Left forelimb (tissue), 1 donor: ENCODE measurements at places on chromosomes 7 and 10.

DNA sequence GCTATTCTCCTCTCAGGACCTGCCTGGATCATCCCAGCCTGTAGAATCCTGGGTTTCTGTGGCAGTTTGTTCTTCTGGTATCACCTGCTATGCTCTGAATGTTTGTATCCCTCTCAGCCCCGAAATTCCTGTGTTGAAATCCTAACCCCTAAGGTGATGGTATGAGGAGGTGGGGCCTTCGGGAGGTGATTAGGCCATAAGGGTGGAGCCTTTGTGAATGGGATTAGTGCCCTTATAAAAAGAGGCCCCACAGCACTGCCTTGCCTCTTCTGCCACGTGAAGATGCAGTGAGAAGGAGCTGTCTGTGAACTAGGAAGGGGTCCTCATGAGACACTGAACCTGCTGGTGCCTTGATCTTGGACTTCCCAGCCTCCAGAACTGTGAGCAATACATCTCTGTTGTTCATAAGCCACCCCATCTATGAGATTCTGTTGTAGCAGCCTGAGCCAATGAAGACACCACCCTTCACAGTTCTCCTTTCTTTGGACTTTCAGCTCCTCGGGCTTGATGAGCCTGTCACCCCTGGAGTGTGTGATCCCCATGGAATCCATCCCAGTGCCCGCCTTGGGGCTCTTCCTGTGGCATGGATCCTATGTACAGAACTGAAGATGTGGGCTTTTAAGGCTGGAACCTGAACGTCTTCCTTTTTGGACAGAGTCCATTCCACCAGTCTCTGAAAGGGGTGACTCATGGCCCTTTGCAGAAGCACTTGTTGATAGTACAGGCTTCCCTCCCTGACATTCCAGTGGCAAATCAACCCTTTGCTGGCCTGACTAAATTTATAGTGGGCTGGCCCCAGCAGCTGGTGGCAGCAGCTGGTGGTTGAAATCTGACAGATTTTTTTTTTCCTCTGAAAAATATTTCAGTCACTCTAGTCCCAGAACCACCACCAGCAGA is 138.0 kb downstream of the TACC2 start:
- no peak for DNase-seq

- DNase-seq, result no peak
These were observed 22.3 kb upstream of the RHBDD2 start for GRCh38 chr7:75856536-75856935.

- DNase-seq, result no peak
These were observed 54.1 kb downstream of the KIAA1217 start for GRCh38 chr10:24262929-24263590.

DNA sequence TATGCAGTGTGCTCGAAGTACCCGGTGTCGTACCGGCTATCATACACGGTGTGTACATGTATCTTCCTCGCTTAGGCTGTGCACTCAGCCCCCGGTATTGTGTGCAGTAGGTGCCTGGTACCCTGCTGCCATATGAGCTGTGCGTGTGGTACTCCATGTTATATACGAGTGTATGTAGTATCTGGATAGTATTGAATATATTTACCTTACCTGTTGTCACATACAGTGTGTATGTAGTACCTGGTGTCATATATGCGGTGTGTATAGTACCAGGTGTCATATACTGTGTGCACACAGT is 1.2 kb downstream of the ZMYND11 start:
- DNase-seq, result no peak

GRCh38 chr7:158362912-158363905 is 224.4 kb downstream of the PTPRN2 start:
- DNase-seq, result no peak

- no peak for DNase-seq
These were observed 54.6 kb downstream of the BLNK start for GRCh38 chr10:96216775-96217174.

DNA sequence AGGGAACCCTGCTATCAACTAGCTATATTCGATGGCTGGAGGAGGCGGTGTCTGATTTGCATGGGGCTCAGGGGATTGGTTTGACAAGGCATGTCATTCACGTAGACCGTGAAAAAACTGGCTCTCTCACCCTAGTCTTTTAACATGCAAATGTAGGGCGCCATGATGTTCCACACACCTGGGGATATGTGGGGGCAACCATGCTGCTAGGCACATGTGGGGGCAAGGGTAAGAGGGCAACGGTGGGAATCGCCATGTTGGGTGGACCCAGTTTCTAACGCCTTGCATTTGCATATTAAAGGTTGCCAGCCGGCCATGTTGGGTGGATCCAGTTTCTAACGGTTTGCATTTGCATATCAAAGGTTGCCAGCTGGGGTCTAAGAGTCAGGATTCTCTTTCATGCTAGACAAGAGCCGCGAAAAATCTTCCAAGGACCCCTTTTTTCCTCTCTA is 419.2 kb upstream of the NFE2L3 start:
- DNase-seq, result no peak

- no peak for DNase-seq
These were observed 373.7 kb downstream of the PLXNA4 start for GRCh38 chr7:132202541-132202940.

GRCh38 chr10:104254493-104255310 is at the start of gene GSTO1:
GSTO1 (plus strand) TSS chr10:104254892; CDS start chr10:104254929, 37 bp downstream.
- peak; percentile 78 for DNase-seq

DNA sequence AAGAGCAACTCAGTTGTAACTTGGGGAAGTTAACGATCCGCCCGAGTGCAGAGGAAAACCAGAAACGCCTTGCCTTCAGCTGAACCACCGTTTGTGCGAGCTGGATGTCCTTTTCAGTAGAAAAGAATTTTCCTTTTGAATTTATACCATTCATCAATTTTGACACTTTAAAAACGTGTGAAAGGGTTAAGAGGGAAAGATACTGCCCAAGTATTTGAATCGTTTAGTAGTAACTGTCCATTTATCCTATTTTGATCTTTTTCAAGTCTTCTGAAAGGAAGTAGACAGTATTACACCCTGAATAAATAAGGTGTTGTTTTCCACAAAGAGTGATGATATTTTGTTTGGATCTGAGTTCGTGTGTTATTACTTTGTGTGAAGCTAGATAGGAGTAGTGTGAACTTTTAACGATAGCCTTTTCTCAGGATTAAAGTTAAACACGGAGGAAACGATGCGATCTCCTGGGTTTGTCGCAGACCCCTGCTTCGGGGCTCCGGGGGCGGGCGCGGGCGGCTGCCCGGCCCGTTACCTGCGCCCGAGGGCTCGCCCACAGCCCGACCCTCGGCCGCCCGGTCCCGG is 830 bp upstream of the BMI1 start:
- DNase-seq, result no peak

GRCh38 chr7:123633553-123633952 is 22.1 kb upstream of the LMOD2 start:
- DNase-seq, result no peak

DNA sequence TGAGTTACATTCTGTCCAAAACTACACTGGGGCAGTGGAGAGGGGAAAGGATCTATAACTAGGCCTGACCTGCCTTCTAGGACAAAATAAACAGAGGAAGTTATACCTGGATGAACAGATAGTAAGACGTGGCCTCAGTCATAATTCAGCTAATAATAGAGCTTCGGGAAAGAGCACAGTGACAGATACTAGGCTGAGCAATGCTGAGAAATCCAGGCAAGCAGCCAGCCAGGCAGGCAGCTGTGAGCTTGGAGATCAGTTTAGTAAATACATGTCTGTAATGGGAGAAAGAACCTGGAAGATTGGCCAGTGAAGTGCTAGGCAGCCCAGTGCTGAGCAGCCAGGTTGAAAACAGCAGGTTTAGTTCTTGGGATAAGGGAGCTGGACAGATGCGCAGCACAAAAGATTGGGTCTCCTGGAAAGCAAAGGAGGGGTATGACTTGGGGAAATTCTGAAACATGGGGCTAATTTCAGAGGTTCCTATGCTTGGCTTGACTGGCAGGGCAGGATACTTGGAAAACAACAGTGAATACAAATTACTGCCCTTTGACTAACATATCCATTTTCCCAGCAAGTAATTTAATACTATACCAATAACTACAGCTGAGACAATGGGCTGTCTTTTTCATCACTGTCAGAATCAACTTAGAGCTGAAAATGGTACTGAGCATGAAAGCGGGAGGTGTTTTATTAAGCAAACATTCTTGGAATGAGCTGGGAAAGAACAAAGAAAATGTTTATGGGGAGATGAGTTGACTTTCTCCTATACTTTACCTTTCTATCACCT is 140.8 kb downstream of the DGKB start:
- DNase-seq, result peak; percentile 83

DNA sequence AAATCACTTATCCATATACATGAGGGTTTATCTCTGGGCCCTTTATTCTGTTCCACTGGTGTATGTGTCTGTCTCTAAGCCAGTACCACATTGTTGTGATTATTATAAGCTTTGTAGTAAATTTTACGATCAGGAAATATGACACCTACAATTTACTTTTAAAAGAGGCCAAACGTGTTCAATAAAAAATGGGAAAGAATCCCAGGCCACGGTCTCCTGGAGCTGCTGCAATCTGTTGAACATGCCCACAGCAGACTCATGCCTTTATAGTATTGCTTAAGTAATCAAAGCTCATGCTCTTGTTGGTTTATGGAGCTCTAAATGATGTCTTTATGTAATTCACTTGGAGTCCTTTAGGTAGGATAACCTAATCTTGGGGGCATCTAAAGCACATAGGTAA is 273.0 kb downstream of the ZMYND11 start:
- no peak for DNase-seq

GRCh38 chr7:82559193-82559805 is 115.7 kb upstream of the CACNA2D1 start:
- no peak for DNase-seq

- no peak for DNase-seq
These were observed 121.9 kb downstream of the BBS9 start for GRCh38 chr7:33251301-33251700.

DNA sequence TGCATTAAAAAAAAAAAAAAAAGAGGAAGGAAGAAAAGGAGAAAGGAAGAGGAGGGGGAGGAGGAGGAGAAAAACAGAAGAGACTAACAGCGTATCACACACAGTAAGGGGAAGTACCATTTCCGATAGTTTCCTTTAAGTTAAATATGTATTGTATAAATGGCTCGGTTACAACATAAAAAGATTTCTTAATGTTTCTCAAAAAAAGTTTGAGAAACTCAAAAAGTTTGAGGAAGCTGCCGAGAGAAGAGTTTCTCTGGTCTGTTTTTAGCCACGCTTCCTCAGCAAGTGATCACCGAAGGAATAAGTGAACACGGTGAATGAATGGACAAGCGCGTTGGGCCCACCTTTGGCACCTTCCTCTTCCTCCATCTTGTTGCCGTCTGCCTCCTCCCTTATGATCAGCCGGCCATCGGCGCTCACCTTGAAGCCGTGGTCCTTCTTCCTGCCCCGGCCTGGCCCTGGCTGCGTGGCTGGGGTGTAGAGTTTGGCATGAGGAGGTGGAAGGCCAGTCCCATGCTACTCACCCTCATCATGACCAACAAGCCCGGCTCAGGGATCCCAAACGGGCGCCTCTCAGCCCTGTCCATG is 31.3 kb upstream of the FRAT2 start:
- no peak for DNase-seq

DNA sequence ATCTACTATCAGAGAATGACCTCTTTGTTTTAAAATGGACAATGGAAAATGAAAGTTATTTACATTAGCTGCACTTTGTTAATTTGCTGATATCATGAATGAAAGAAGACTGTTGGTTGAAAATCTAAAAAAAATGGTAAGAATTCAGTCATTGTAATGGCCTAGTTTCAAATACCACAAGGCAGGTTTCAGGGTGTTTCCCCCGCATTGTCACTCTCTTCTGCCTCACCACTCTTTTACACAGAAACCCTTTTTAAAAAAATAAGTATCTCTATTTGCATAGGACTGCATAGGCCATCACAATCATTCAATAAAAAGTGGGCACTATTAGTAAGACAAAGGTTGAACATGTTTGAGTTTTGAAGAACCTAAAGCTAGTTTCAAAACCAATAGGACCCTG is 737.1 kb downstream of the INHBA start:
- DNase-seq, result no peak

DNA sequence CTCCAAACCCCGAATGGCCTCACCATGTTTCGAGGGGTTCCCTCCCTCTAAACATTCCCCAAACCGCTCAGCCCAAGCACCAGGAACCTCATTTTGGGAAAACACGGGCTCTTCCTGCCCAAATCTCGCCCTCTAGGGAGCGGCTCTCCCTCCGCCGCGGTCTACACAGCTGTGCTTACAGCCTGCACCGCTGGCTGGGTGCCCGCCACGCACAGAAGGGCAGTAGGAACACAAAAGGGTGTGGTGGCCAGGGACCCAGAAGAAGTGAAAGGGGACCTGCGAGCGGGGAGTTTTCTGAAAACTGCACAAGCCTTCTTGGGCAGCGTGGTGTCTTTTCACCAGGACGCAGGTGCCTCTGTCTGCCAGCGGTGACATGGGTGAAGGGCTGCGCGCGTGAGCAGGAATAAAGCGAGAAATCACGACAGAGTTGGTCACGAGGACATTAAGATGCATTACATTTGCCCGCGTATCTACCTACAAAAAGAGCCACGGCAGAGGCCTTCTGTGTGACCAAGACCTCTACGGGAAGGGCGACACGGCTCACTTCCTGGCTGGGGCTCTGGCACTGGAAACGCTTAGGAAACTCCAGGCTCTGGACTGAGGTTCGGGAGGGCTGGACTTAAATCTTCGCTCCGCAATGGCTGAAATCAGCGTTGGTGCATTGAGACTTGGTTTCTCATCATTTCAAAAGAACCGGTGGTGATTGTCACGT is 171.7 kb downstream of the LSM5 start:
- no peak for DNase-seq

DNA sequence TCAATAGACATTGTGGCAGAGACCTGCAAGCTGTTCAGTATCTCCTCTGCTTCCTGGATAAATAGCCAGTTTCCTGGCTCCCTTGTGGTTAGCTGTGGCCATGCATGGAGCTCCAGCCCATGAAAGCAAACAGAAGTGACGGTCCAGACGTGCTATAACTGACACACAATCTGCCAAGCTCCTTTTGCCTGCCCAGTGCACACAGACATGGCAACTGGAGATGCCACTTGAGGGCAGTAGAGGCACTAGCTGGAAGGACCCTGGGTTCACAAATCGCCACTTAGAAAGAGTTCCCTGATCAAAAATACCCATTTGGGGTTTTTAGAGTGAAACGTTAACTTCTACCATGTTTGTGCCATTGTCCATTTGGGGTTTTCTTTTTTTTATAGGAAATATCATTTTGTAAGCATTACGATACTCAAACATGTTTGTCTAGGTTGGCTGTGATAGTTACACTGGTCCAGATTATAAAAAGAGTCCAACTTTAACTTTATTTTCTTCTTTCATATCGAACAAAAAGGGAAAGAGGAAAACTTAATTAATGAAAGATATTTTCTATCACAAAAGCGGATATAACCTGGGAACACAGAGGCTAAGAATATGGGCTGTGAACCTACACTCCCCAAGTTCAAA is 31.3 kb downstream of the KIN start:
- no peak for DNase-seq

GRCh38 chr7:104040666-104041065 is 51.2 kb upstream of the RELN start:
- no peak for DNase-seq

DNA sequence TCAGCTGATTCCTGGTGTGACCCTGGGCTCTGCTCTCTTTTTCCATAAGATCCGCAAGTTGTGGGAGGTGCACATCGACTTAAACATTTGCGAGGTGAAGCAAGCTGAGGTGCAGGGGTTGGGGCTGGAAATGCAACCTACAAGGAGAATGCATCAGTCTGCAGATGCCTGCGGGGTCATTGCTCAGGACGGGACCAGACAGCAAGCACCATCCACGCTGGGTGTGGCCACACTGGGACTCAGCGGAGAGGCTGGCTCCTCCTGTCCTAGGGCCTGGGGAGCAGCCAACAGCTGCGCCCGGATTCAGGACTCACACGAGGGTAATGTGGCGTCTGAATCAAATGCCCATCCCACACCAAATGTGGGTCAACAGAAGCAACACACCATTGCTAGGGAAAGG is 33.8 kb downstream of the STK32C start:
- no peak for DNase-seq
